ENCODE measurements at places on chromosomes 6 and 20. TPM values are rescaled to one million over a fixed set of nuclear protein-coding genes. Genes with fewer than 3 reads are reported as not detected.

Gene SMIM26
- 18.3 TPM for total RNA-seq

Gene NKX2-4
- not detected for total RNA-seq

Gene PLG
- not detected for total RNA-seq

Gene SAYSD1
- total RNA-seq: 30.7 TPM

Gene TINAG
- 155 TPM for total RNA-seq

Gene MUC22
- total RNA-seq: not detected

Gene NEURL2
- total RNA-seq: 30.4 TPM

Gene ISM1
- 0.55 TPM for total RNA-seq

Gene FHL5
- 2.9 TPM for total RNA-seq

Gene TAGAP
- total RNA-seq: 5.1 TPM

Gene SSTR4
- total RNA-seq: not detected

Gene LY6G6F
- not detected for total RNA-seq

Gene PLTP
- total RNA-seq: 79.9 TPM

Gene SPACA1
- not detected for total RNA-seq
